ENCODE measurements at places on chromosomes 16 and 17. TPM values are rescaled to one million over a fixed set of nuclear protein-coding genes. Genes with fewer than 3 reads are reported as not detected.

TBC1D3B gene
- 0.88 TPM for total RNA-seq

TBC1D3I gene
- not detected for total RNA-seq

MAPK7 gene
- 17.3 TPM for total RNA-seq

ACE gene
- not detected for total RNA-seq

VAMP2 gene
- total RNA-seq, result 5.9 TPM

DLX4 gene
- 0.14 TPM for total RNA-seq

HIGD1B gene
- total RNA-seq, result not detected

TP53TG3B gene
- total RNA-seq, result not detected

All from airway epithelial cell (primary cell).